DND-41 (cell line): ENCODE measurements at places on chromosomes 13 and 19.

DNA sequence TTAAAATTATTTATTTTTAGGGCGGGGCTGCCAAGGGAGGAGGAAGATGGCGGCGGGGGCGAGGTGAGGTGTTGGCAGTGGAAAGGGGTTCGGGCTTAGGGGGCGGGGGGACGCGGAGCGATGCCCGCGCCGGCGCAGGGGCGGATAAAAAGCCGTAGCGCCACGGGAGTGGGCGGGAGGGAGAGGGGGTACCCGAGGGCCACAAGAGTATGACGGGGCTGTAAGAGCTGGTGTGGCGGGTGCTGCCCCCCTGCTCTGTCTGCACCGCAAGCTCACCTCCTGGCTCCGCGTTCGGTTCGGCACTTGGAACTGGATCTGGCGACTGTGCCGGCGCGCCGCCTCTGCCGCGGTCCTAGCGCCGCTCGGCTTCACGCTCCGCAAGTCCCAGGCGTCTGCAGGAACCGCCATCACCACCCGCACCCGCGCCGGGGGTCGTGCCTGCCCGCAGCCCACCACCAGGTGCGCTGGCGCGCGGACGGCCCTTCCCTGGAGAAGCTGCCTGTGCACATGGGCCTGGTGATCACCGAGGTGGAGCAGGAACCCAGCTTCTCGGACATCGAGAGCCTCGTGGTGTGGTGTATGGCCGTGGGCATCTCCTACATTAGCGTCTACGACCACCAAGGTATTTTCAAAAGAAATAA is 265.2 kb upstream of the SGCG start:
- DNase-seq = no peak

DNA sequence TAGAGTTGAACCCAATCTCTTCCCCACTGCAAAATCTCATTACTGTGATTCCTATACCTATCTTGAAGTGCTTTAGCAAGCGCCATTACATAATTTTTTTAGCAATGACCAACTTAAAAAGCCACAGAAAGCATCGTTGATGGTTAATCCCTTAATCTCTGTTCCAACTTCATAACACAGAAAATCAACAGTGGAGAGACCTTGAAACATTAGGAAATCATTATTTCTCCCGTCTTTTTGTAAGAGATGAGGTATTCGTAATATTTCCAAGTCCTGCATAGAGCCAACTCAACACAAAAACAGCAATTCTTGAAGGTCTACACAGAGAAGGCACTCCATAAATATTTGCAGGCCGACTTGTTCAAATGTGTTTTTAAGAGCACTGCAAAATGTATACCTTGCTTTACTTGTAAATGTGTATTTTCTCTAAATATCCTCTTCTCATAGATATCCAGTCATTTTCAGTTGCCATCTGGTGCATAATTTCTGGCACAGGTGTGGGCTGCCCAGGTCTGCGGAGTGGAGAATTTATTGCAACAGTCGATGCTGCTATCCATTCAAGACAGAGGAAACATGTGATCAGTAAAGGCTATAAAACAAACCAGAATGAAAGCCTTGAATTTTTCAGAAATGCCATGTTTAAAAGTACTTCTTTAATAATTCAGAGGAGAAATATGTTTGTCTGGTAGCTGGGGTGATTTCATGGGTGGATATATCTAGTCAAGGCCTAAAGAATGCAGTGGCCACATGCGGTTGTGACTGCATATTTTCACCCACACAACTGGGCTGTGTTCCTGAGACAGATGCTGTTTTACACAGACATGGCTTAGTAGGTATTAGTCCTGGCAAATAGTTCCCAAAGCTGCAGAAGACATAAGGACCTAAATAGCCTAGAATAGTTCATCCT is 234.3 kb upstream of the STARD13 start:
- no peak for DNase-seq

GRCh38 chr19:5013761-5014160 is 44.8 kb downstream of the KDM4B start:
- no peak for DNase-seq

GRCh38 chr19:31127134-31127967 is 221.9 kb downstream of the TSHZ3 start:
- DNase-seq = no peak

GRCh38 chr19:28956961-28957360 is 256.0 kb downstream of the UQCRFS1 start:
- no peak for DNase-seq
